ENCODE measurements at places on chromosomes 4 and X. TPM values are rescaled to one million over a fixed set of nuclear protein-coding genes. Genes with fewer than 3 reads are reported as not detected.

GRCh38 chr4:54233697-54234496 lies 4.8 kb downstream of the PDGFRA start:
- peak overlapping the region; percentile 77 for H3K4me3 ChIP-seq
- peaks cover 5% of the 10 kb centered on the region for H3K36me3 ChIP-seq
- peaks cover 5% of the 10 kb centered on the region for H3K4me1 ChIP-seq
- peaks cover 28% of the 10 kb centered on the region for H3K27me3 ChIP-seq
- H3K27ac ChIP-seq: no peak overlapping the region
- ATAC-seq: peak; percentile 46

The GPR119 gene
- not detected for total RNA-seq

GRCh38 chrX:8803326-8803725 lies 2.1 kb upstream of the FAM9A start:
- peaks cover 3% of the 10 kb centered on the region for H3K27me3 ChIP-seq
- H3K27ac ChIP-seq: no peak overlapping the region
- H3K4me3 ChIP-seq: no peak overlapping the region
- no peaks in the 10 kb centered on the region for H3K4me1 ChIP-seq
- no peaks in the 10 kb centered on the region for H3K36me3 ChIP-seq
- no peak for ATAC-seq

DNA sequence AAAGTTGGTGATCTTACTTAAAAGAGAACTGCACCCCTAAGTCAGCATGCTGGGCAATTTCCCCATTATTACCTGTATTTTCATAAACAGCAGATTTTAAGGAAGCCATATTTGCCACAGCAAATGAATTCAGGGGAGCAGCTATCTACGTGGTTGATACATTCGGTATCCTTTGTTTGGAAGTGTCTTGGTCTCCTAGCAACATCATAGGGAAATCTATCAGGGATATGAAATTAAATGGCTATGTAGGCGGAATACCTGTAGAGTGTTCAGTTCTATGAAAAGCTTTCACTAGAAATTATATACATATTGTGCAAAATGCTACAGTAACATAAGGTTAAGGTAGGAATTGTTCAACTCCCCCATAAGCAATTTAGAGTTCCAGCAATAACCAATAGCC lies 157.2 kb upstream of the EMCN start:
- no peaks in the 10 kb centered on the region for H3K4me1 ChIP-seq
- no peak overlapping the region for H3K4me3 ChIP-seq
- no peaks in the 10 kb centered on the region for H3K36me3 ChIP-seq
- no peak overlapping the region for H3K27ac ChIP-seq

DNA sequence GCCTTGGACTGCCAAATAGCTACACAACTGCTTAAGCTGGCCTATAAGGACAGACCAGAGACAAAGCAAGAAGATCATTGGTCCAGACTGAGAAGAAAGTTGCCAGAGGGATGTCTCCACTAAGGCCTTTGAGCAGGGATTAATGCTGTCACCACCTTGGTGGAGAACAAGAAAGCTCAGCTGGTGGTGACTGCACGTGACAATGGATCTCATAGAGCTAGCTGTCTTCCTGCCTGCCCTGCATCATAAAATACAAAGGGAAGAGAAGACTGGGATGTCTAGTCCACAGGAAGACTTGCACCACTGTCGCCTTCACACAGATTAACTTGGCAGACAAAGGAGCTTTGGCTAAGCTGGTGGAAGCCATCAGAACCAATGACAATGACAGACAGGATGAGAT lies 40.5 kb upstream of the FAM120C start:
- no peak for ATAC-seq
- H3K36me3 ChIP-seq: no peaks in the 10 kb centered on the region
- H3K4me3 ChIP-seq: no peak overlapping the region
- H3K4me1 ChIP-seq: no peaks in the 10 kb centered on the region
- H3K27ac ChIP-seq: no peak overlapping the region
- H3K27me3 ChIP-seq: no peaks in the 10 kb centered on the region

GRCh38 chr4:77065382-77065781 lies 10.4 kb downstream of the CCNI start:
- peaks cover 99% of the 10 kb centered on the region for H3K36me3 ChIP-seq
- ATAC-seq: no peak
- peaks cover 12% of the 10 kb centered on the region for H3K4me1 ChIP-seq
- no peak overlapping the region for H3K4me3 ChIP-seq
- H3K27ac ChIP-seq: no peak overlapping the region
- no peaks in the 10 kb centered on the region for H3K27me3 ChIP-seq

The SRP72 gene
- total RNA-seq: 162 TPM

- H3K27me3 ChIP-seq: no peaks in the 10 kb centered on the region
- H3K4me1 ChIP-seq: peaks cover 16% of the 10 kb centered on the region
- ATAC-seq: peak; percentile 82
- no peaks in the 10 kb centered on the region for H3K36me3 ChIP-seq
- H3K27ac ChIP-seq: peak overlapping the region; percentile 58
These were observed 79.4 kb upstream of the TNIP3 start for GRCh38 chr4:121243485-121243884.

The MAGEA1 gene
- total RNA-seq: not detected

The ARHGAP36 gene
- total RNA-seq: not detected

DNA sequence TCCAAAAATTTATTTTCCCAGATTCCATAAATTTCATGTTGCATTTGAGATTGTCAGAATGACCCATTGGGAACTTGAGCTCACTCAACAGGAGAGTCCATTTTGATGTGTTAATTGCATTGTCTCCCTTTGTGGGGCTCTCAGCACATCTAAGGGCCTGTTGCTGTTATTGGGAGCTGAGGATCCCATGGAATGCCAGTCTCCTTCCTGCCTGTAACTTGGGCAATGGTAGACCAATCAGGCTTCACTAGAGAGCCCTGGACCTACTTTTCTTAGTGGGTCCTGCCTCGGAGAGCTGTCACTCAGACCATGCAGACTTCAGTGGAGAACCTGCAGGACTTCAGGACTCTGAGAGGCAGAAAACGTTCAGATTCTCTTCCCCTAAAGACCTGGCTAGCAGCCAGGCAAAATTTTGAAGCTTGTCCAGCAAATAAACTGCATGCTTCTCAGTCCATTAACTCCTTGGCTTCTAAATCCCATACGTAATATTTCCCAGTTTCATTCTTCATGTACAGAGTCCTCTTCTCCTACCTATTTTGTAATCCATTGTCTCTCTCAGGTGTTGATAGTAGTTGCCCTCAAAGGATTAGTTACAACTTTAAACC lies 25.1 kb downstream of the OCRL start:
- peaks cover 10% of the 10 kb centered on the region for H3K4me1 ChIP-seq
- peaks cover 32% of the 10 kb centered on the region for H3K36me3 ChIP-seq
- no peak overlapping the region for H3K4me3 ChIP-seq
- no peaks in the 10 kb centered on the region for H3K27me3 ChIP-seq

DNA sequence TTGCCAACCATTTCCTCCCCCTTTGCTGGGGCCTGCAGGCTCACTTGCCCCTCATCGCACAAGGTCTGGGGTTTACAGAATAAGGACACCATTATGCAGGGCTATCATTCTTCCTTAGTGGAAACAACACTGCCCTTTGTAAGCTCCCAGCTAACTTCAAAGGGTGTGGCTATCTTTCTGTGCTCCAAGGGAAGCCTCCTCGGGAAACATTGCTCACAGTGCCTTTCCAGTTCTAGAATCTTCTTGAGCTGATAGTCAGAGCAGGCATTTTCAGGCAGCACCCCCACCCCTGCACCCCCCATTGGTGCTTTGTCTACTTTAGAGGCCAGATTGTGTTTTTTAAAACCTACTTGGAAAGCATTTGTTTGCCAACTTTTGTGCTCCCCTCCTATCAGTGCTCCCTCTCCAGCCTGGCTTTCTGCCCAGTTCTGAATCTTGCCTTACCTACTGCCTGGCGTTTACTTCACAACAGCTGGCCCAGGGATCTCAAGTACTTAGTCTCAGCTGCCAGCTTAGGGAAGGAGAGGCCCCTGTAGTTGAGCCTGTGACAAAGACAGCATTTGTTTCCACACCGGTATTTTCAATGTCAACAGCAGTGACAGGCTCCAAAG lies 53.5 kb downstream of the PLAC1 start:
- H3K4me3 ChIP-seq: no peak overlapping the region
- ATAC-seq: no peak
- no peak overlapping the region for H3K27ac ChIP-seq
- H3K27me3 ChIP-seq: peaks cover 3% of the 10 kb centered on the region
- H3K4me1 ChIP-seq: no peaks in the 10 kb centered on the region

DNA sequence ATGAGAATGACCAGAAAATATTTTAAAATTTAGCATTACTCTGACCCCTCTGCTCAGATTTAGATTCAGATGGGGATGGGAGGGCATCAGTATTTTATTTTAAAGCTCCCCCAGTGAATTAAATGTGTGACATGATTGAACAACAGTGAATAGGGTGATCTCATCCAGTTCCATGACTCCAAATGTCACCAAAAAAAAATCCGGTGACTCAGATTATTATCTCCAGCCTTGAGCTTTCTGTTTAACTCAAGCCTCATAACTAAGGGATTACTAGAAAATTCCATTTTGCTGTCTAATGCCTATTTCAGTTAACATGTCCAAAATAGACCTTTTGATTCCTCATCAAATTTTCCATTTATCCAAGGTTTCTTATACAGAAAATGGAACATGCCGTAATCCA lies 121.8 kb upstream of the TMEM47 start:
- no peaks in the 10 kb centered on the region for H3K27me3 ChIP-seq
- no peaks in the 10 kb centered on the region for H3K4me1 ChIP-seq
- H3K4me3 ChIP-seq: no peak overlapping the region
